ENCODE measurements at places on chromosomes 12 and 14.

DNA sequence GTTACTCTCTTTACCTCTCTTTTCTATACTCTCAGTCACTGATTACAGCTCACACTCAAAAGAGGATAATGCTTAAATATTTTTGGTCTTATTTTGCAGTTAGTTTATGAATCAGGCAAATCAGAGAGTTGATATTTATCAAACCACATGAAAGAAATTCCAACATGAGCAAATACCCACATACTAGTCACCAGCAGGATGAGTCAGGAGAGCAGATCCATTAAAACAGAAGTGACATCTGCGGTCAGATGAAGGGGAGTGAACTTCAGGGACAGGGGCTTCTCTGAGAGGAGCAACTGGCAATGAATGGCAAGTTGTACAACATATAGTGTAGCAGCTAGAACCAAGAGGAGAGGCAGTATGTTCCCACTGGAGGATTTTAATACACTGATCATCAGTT lies 258.7 kb downstream of the SYT10 start:
- no peak for DNase-seq

DNA sequence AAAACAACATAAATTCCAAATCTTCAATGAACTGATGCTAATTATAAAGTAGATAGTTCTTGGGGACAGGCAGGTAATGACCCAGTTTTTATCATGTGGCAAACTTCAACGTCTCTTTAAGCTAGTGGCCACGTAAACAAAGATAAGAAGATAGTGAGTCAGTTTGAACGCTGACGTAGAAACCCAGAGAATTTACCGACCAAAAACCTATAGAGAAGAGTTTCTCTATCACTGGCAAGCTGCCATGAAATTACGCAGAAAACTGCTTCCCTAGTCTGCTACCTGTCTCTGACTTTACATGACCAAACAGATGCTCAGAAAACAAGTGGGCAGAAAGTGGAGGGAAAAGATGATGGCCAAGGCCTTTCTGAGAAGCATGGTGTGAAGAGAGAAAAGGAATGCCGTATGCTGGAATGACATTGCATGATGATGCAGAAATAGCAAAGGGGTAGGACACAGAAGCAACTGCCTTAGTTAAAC lies 136.3 kb downstream of the ITPR2 start:
- no peak for DNase-seq

DNA sequence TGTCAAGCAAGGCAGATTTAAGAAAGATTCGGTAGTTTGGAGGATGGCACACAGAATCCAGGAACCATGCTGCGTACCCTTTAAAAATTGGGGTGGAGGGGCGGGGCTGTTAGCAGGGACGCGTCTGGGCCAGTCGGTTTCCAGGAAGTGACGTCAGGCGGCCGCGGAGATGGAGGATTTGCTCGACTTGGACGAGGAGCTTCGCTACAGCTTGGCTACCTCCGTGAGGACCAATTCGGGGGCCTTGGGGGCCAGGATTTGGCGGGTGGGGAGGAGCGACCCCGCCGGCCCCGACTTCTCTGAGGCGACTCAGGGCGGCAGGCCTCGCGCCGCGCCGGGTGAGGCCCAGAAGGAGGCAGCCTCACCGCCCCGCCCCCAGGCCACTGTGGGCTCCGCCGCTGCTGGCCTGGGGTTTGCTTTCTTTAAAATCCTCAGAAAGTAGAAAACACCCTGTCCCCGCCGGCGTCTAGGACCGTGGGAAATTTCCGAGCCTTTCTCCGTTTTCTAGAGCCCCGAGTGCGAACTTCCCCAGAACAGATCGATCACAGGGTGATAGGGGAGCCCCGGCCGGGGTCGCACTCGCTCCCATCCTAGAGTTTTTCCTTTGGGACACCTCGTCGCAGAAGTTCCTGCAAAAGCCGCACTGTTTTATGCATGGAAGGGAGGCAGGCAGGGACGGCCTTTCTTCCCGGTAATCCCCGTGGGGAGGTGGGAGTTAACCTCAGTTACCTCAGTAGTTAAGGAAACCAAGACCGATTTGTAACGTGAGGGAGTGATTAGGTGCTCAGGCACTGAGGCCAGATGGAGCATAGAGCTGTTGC lies at the start of gene IFT43:
Gene IFT43 (plus strand): TSS at position 146 of the 821 bp plus-strand sequence. CDS start 24 bp downstream, at position 170.
- DNase-seq: peak; percentile 90

DNA sequence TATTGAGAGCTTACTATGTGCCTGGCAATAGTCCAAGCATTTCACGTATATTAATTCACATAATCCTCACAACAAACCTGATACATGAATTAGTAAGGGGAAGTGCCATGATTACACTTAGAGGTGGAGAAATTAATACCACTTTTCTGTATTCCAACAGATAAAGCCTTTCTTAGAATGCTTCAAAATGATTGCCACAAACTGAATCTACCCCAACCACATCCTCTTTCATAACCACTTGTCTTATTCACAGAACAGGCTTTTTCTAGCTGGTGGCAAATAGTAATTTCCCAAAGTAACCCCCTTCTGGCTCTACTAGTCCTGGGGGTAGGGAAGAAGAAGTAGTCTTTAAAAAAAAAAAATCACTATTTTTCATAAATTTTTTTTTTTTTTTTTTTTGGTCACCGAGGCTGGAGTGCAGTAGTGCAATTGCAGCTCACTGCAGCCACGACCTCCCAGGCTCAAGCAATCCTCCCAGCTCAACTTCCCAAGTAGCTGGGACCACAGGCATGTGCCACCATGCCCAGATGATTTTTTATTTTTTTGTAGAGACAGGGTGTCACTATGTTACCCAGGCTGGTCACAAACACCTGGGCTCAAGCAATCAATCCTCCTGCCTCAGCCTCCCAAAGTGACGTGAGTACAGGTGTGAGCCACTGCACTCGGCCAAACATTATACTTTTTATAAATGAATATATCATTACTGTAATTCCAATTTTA lies 59.0 kb upstream of the ARID2 start:
- DNase-seq: no peak

DNA sequence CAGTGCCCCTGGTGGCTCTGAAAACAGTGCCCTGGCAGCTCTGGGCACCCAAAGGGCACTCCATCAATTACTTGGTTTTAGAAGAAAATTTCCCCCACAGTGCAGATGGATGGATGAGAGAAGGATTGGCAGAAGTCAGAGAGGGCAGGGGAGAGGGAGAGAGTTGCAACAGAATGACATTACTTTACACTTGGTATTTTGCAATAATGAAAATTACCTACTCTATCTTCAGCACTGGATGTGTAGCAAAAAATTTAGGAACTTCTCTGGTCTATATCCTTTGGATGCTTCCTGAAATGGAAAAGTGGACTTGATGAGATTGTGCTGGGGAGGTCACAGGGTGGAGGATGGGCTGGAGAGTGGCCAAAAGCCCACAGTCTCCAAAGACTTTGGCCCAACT lies 193.2 kb downstream of the CHST11 start:
- DNase-seq: no peak

- DNase-seq: no peak
Observed at GRCh38 chr12:638953-639557, 24.2 kb downstream of the NINJ2 start.

GRCh38 chr12:52335598-52336262 lies 14.5 kb upstream of the KRT83 start:
- no peak for DNase-seq

- DNase-seq: no peak
Observed at GRCh38 chr12:45582986-45583659, 146.4 kb upstream of the ARID2 start.

DNA sequence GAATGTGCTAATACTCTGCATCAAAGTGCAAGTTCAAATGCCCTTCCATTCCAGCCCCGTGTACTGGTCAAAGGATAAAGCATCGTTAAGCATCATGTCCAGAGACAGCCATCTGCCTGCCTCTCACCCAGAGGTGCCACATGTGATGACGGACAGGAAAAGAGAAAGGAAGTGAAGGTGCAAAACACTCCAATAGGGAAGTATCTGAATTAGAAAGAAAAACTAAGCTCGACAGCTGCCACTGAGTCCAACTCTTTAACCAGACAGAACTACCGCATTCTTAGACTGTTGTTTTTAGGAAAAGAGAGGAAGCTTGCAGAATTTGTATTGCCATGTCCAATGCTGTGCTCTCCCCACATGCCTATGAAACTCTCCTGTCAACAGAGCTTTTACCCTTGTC lies 465.0 kb upstream of the SOX5 start:
- DNase-seq: no peak

DNA sequence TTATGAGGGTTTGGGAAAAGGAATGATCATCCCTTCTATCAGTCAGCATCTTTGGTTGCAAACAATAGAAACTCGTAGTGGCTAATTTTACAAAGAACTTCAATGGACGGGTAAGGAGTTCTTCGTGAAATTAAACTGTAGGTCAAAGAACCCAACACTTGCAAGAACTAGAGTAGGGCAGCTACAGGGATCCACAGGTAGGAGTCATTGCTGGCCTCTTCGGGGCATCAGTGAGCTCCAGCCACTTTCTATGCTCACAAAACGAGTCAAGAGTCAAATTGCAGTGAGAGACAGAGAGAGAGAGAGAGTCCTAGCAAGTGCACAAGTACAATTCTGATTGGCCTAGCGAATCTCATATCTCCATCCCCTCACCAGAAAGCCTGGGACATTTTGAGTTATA lies 29.9 kb upstream of the OTX2 start:
- no peak for DNase-seq

- DNase-seq: no peak
Observed at GRCh38 chr12:116136340-116136739, 141.2 kb downstream of the MED13L start.

GRCh38 chr12:2246358-2246757 lies 193.6 kb downstream of the CACNA1C start:
- DNase-seq: no peak

GRCh38 chr12:107311682-107312081 lies 218.3 kb upstream of the CRY1 start:
- DNase-seq: no peak

- DNase-seq: no peak
Observed at GRCh38 chr12:54940727-54941315, 43.7 kb downstream of the TESPA1 start.

- DNase-seq: peak; percentile 8
Observed at GRCh38 chr14:105532735-105533141, 6.4 kb downstream of the TMEM121 start.

GRCh38 chr12:67909091-67909531 lies 80.1 kb upstream of the IFNG-AS1 start:
- DNase-seq: no peak

DNA sequence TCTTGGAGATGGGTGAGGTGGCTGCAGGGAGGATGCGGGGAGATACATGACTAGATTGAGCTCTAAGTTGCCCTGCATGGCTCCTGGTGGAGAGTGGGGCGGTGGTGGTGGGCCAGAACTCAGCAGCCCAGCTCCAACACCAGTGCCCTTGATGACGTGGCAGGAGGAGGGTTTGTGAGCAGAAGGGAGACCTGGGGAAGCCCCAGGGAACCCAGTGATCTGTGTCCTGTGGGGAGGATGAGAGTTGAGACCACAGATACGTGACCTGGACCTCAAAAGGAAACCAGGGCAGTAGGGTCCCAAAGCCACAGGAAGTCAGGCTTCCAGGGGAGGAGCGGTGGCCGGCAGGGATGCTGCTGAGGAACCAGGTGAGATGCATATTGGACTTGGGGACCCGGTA lies 989.1 kb upstream of the TMEM132C start:
- no peak for DNase-seq

- DNase-seq: no peak
Observed at GRCh38 chr14:54105406-54105805, 148.8 kb upstream of the BMP4 start.

GRCh38 chr12:95790917-95791849 lies 619 bp upstream of the NTN4 start:
- DNase-seq: peak; percentile 75

DNA sequence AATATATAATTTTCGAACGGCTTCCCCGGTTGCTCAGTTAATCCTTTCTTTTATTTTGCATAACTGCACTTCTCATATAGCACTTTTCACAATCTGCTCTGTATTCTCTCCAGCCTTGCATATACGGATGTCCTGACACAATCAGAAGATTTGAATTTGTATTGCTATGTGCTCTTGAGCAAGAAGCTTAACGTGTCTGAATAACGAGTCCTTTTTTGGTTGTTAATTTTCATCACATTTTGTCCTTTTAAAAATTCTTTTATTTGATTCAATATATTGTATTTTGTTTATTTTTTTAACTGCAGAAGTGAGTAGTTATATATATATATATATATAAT lies 17.6 kb downstream of the A2M start:
- DNase-seq: no peak

- DNase-seq: no peak
Observed at GRCh38 chr12:89103831-89104230, 248.5 kb downstream of the DUSP6 start.

- no peak for DNase-seq
Observed at GRCh38 chr12:82833481-82833880, 146.8 kb downstream of the TMTC2 start.

DNA sequence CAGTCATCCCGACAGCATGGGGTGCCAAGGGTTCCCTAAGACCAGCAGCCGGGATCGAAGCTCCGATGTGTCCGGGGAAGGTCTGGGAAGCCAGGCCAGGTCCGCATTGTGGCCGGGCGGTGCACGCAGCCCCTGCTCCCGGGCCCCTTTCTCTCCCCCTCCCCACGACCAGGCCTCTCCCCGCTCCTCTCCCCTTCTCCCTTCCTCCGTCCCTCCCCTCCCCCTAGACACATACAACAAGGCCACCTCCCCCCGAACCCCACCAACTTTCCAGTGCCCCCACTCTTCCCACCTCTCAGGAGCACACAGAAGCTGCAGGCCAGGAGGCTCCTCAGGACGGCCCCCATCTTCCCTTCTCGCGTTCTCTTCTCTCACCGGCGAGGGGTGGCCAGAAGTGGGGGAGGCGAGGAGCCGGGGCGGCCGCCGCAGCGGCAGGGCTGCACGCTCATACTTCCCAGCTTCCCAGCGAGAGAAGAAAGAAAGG lies 413 bp downstream of the LRP6 start:
- peak; percentile 74 for DNase-seq

- no peak for DNase-seq
Observed at GRCh38 chr12:40614923-40615322, 77.3 kb upstream of the CNTN1 start.

DNA sequence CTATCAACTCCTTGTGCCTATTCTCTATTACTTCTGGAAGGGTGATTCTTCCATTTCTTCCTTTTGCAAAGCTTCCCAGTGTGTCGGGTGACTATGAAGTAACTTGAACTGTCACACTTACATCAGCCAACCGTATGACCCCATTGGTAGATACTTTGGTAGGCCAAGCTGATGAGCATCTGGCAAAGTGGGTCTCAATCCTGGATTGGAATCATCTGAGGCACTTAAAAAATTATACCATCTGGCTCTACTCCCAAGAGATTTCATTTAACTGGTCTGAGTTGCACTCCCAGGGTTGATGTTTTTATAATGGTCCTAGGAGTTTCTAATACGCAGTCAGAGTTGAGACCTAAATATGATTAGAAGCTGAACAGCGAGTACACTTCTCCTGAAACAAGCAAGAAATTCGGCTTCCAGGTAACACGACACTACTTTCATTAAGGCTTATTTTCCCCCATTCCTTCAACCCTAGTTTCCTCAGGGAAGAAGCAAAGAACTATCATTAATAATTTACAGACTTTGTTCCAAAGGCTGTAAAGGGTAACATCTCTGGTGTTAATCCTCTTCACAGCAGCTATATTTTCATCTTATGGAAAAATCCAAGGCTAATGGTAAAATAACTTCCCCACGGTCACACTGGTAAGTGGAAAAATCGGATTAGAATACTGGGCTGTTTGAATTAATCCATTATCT lies 76.8 kb downstream of the PDE6H start:
- no peak for DNase-seq

- DNase-seq: peak; percentile 97
Observed at GRCh38 chr12:93741659-93742109, 64.5 kb downstream of the CRADD start.

Measured in GM23338 (cell line).